ENCODE measurements at places on chromosomes 1 and 21.

GRCh38 chr1:86441581-86441980, 17.6 kb downstream of the CLCA2 start:
- DNase-seq, result no peak

- no peak for DNase-seq
Observed at GRCh38 chr1:223525546-223525945, 132.3 kb downstream of the CCDC185 start.

DNA sequence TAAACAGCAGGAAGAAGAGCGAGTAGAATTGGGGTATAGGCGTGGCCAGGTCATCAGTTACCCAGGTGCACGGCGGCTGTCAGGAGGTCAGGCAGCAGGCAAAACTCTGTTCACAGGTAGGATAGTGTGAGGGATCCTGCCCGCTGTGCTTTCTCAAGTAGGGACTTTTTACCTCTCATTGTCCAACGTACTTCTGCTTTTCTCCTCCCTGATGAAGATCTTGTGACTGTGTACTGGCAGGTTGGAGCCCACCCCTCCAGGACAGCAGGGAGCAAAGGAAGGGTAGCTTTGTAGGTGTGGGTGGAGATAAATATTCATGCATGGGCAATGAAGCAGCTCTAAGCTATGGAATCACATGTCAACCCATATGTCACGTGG, 373.5 kb downstream of the KIF26B start:
- no peak for DNase-seq

DNA sequence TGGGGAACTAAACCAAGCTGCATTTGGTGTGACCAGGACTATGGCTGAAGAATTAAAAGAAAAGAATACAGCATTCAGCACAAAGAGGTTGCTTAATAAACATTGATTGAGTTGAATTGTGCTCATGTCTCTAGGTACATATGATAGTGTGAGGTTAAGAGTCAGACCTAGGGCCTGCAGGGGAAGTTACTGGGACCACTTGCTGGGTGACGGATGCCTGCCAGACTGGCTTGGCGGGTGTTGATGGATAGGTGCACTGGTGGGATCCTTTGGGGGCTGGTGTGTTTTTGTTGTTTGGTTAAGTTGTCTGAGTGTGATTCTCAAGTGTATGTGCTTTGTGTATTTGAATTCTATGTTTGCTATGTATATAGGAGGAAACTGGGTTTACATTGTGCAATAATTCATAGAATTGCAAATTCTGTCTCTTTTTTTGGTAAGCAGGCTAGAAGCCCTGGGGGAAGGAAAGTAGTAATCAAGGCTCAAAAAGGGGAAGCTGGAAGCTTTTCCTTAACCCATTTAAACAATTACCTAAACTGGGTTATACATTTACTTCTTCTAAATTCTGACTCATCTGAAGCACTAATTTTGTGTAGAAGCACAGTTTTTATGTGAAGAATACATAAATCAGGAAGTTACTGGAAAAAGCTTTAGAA, 1.8 kb downstream of the CD101 start:
- DNase-seq, result no peak

DNA sequence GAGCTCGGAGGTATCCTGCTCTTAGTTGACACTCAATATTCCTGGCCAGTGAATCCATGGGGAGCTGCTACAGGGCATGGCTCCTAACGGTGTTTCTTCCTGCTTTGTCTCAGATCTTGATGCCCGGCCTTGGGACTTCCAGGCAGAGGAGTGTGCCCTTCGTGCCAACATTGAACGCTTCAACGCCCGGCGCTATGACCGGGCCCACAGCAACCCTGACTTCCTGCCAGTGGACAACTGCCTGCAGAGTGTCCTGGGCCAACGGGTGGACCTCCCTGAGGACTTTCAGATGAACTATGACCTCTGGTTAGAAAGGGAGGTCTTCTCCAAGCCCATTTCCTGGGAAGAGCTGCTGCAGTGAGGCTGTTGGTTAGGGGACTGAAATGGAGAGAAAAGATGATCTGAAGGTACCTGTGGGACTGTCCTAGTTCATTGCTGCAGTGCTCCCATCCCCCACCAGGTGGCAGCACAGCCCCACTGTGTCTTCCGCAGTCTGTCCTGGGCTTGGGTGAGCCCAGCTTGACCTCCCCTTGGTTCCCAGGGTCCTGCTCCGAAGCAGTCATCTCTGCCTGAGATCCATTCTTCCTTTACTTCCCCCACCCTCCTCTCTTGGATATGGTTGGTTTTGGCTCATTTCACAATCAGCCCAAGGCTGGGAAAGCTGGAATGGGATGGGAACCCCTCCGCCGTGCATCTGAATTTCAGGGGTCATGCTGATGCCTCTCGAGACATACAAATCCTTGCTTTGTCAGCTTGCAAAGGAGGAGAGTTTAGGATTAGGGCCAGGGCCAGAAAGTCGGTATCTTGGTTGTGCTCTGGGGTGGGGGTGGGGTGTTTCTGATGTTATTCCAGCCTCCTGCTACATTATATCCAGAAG, 16.7 kb downstream of the ALX3 start:
- DNase-seq, result peak; percentile 71

DNA sequence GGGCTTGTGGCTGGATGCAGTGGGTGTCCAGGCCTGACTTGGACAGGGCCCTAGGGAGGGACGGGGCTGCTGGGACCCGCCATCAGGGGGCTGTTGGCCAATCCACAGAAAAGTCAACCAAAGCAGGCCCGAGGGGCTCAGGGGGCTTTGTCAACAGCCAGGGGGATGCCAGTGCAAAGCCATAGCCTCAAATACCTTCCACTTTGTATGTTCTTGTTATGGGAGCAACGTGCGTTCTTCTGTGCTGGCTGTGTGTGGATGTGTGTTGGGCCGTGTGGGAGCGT, 35.4 kb upstream of the ARF1 start:
- no peak for DNase-seq

DNA sequence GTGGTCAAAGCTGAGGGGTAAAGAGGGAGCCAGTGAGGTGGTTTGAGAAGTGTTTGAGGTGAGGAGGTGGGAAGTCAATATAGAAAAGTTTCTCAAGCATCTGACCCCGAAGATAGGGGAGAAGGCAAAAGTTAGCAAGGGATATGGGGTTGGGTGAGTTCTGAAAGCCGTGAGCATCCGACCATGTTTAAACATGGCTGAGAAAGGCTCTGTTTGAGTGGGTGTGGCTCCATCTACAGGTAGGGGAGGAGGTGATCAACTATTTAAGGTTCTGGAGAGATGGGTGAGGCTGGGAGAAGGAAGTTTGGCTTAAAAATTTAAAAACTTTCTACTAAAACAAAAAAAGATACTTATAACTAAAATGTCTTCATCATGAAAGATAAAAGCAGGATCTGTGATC, 273.8 kb downstream of the KCNJ6 start:
- peak; percentile 7 for DNase-seq

DNA sequence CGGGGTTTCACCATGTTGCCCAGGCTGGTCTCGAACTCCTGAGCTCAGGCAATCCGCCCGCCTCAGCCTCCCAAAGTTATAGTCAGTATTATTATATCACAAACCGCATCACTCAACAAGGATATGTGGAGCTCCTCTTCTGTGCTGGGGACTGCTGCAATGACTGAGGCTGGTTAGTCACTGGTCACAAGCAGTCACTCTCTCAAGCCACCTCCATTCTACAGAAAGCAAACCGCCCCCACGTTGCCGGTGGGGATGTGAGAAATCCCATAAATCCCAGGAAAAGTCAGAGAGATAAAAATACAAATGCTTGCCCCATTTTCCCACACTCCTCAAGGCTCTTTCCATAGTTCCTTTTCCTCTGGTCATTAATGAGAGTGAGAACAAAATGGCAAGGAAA, 155.7 kb downstream of the ADSS2 start:
- no peak for DNase-seq

- no peak for DNase-seq
Observed at GRCh38 chr1:183214021-183214970, 28.2 kb downstream of the LAMC2 start.
